ENCODE measurements at places on chromosomes 13 and 19.

DNA sequence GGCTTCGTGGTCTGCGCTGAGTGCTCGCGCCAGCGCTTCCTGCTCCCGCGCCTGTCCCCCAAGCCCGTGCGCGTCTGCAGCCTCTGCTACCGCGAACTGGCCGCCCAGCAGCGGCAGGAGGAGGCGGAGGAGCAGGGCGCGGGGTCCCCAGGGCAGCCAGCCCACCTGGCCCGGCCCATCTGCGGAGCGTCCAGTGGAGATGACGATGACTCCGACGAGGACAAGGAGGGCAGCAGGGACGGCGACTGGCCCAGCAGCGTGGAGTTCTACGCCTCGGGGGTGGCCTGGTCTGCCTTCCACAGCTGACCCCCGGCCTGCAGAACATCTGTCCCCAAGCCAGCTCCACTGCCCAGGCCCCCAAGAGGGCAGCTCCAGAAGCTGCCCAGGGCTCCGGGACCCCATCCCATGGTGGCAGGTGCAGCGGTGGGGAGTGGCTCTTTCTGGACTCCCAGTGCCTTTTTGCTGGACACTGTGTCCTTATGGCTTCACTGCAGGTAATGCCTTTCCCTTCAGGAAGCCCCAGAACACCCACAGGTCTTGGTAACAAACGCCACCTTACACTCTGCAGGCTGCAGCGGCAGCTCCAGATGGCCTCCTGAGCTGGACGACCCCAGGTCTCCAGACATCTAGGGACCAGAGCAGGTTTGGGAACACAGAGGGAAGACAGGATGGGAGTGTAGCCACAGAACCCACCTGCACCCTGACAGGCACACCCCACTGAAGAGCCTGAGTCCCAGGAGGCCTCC lies 9.3 kb downstream of the PLEKHF1 start:
- DNase-seq: no peak

GRCh38 chr13:24063281-24063877 lies 97.1 kb upstream of the SPATA13 start:
- no peak for DNase-seq

GRCh38 chr13:31767175-31767900 lies 28.0 kb downstream of the RXFP2 start:
- DNase-seq: no peak

GRCh38 chr13:106407338-106407737 lies 128.1 kb downstream of the EFNB2 start:
- no peak for DNase-seq

- DNase-seq: no peak
Measured at GRCh38 chr19:13100031-13100588, 2.5 kb downstream of the LYL1 start.

DNA sequence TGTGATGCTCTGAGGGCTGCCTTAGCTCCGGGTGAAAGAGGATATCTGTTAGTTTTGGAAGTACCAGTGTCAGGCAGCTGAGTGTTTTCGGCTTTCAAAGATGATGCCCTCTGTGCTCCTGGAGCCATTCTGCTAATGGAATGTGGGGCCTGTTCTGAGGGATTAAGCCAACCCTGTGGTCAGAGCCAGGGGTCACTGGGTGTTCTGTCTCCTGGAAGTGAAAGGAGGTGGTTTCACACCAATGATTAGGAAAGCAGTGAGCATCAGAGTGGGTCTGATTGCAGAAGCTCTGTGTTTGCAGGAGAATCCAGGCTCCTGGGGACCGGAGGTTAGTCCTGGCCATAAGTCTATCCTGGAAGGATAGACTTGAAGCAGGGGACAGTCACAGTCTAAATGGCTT lies 94.6 kb downstream of the UQCRFS1 start:
- DNase-seq: no peak

DNA sequence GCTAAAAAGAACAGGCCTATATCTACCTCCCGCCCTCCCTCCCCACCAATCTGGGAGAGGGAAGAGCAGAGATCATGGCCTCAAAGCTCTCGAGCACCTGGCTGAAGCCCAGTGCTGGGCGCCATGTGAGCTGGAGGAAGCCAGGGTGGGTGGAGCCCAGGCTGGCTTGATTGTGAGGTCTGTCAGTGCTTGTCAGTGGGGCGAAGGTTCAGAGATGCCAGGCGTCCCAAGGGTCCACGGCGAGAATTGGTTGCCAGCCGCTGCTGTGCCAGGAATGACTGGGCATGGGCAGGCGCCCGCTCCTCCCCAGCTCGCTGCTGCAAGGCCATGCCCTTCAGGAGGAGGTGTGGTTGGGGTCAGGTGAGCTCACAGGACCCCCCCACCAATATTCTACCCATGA lies 11.5 kb downstream of the BEST2 start:
- no peak for DNase-seq

GRCh38 chr13:41001695-41002094 lies 17.4 kb downstream of the ELF1 start:
- no peak for DNase-seq

GRCh38 chr19:45445139-45445538 lies 21.4 kb upstream of the ERCC1 start:
- DNase-seq: no peak

- no peak for DNase-seq
Measured at GRCh38 chr19:18179957-18180356, 6.3 kb downstream of the IFI30 start.

DNA sequence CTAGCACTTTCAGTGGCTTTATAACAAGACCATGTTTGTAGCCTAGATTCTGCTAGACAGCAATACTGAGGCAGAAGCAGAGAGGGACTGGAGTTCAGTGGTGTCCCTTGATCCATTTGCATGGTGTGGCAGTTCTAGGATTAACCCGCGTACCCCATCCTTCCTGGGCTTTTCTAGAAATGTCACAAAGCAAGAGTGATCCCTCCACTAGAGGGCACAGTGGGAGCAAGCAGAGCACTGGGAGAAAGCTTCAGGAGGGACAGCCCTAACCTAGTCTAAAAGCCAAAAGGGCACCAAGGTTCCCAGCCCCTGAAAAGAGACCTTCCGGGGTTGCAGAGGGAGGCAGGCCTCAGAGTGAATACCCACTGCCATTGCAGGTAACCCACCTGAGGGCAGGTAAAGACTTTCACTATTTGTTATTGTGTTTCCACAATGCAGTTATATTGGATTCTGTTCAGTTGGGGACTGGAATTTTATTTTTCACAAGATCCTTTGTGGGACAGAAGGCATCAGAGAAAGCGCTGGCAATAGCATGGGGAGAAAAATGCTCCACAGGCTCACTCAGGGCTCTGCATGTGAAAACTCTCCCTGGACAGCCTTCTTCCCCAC lies 170.6 kb downstream of the FLT1 start:
- DNase-seq: peak; percentile 16

GRCh38 chr19:7101498-7102253 lies 32.2 kb downstream of the ZNF557 start:
- DNase-seq: no peak

GRCh38 chr19:20038358-20039202 lies 725 bp downstream of the ZNF682 start:
- no peak for DNase-seq

DNA sequence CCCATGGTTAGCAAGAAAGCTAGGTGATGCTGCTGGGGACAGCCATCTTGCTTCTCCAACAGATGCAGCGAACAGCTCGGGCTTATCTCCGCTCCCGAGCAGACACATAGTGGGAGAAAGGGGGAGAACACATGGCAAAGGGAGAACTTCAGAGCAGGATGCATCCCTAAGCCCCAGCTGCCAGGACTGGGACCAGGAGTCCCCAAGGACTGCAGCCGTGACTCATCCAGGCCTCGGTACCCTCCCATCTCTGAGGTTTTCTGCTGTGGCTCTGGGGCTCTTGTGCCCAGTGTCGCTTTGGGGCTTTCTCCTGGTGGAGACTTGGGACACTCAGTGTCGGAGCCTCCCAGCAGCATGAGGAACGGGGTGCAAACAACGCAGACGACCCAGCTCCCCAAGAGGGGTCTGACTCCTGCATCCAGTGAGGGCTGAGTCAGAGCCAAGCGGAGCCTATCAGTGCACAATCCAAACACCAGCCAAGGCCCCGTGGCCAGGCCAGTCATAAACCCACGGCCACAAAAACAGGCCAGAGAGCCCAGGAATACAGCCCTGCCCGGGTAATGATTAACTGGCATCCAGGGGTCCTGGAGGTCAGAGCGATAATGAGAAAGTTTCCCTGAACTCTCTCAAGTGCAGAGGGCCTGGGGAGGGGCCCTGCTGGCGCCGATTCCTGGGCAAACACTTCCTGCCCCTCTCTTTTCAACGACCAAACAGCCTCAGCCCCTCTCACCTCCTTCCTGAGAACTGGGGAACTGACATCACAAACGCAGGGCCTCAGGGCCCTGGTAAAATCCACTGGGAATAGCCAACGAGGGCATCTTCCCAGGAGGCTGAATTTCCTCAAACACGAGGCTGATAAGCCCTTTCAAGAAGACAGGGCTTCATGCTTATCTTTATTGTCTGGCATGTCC lies 202.9 kb downstream of the USP12 start:
- no peak for DNase-seq

DNA sequence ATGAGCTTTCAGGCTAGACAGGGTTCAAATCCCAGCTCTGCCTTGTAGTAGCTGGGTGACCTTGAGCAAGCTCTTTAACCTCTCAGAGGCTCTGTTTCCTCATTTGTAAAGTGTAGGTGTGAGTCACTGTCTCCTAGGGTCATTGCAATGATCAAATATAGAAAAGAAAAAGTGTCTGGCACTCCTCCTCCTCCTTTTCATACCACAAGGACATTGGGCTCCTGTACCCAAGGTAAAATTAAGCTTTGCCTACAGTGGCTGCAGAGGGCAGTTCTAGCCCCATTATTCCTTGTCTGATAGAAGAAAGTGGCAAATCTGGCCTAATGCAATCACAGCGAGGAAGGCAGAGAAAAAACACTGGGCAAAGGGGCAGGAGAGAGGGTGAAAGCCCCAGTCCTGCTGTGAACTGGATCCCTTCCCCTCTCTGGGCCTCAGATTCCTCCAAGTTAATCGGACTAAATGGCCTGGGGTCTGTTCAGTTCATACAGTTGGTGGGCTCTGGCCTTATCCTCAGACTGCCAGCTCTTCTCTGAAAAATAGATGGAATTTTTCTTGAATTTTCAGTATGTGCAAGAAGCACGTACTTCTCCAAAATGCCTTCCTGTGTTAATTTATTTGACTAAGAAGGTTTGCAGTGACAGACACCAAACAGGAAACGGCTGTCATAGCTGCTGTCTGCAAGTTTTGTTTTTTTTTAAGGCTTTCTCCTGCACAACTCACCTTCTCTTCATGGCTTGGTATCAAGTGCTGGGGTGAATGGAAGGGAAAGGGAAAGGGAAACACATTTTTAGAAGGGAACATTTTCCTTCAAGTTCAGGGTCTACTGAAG lies 35.3 kb downstream of the RGCC start:
- no peak for DNase-seq

- no peak for DNase-seq
Measured at GRCh38 chr19:46654621-46655152, 6.3 kb downstream of the DACT3 start.

- no peak for DNase-seq
Measured at GRCh38 chr13:73223372-73223781, 164.6 kb downstream of the KLF5 start.

- no peak for DNase-seq
Measured at GRCh38 chr19:42555801-42556200, 27.5 kb upstream of the CEACAM1 start.

DNA sequence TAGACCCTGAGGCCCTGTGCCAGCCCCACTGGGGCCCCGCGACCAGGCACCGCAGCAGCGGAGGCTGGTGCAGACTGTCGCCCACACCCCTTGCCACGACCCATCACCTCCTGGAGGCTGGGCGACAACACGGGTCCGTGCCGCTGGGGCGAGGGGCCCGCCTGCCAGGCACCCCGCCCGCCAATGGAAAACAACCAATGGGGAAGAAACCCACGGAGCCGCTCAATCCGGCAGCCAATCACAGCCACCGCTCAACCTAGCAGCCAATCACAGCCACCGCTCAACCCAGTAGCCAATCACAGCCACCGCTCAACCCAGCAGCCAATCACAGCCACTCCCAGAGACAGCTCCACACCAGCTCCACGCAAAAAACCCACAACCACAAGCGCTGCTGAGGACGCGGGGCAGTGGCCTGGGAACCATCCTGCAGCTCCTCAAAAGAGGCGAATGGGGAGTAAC lies 29.7 kb downstream of the GPX4 start:
- DNase-seq: no peak

DNA sequence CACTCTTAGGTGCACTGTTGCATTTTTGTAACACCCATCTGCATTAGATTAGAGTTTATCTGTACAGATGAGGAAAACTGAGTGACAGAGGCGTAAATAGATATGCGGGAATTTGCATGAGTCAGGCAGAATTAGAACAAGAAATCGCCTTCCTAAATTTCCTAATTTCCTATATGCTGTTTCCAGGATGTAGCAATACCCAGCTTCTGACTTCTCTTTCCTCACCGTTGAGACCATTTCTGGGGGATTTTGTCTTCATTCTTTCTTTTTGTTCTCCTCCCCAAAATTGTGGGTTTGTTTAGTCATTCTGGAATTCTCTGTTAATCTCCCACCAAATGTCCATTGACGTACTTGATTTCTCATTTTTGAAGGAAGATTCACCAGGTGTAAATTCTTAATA lies 10.6 kb upstream of the ZNF792 start:
- DNase-seq: no peak

DNA sequence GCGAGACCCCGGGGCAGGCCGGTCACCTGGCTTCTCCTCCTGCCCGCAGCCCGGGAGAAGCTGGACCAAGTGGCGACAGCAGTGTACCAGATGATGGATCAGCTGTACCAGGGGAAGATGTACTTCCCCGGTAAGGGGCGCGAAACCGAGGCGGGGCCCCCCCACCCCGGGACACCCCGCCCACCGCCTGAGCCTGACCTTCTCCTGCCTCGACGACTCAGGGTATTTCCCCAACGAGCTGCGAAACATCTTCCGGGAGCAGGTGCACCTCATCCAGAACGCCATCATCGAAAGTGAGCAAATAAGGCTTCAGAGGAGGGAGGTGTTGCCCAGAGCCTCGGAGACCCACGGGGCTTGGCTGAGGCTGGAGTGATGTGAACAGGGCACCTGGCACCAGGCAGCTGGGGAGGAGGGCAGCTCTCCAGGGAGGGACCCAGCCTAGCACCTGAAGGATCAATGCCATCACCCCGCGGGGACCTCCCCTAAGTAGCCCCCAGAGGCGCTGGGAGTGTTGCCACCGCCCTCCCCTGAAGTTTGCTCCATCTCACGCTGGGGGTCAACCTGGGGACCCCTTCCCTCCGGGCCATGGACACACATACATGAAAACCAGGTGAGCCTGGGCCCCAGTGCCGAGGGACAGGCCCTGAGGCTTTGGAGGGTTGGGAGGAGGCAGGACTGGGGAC lies 629 bp downstream of the IZUMO4 start:
- DNase-seq: no peak

DNA sequence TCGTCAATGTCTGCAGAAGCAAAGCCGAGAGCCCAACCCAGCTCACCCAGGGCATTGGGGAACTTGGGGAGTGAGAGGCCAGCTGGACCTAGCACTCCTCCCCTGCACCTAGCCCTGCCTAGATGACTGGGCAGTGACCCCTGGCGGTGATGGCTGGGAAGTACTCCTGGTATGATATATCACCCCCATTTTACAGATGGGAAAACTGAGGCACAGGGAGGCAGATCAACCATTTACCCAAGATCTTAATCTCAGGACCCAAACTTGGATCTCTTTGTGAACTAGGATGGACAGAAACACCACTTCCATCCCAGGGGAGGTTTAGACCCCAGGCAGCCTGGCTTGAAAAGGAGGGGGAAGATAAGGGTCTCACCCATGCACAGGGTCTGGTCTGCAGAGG lies 43.5 kb downstream of the CCL25 start:
- DNase-seq: no peak

GRCh38 chr13:108304170-108305016 lies 34.9 kb downstream of the TNFSF13B start:
- no peak for DNase-seq
